GM20000 (cell line): ENCODE measurements at places on chromosomes 12 and 14.

DNA sequence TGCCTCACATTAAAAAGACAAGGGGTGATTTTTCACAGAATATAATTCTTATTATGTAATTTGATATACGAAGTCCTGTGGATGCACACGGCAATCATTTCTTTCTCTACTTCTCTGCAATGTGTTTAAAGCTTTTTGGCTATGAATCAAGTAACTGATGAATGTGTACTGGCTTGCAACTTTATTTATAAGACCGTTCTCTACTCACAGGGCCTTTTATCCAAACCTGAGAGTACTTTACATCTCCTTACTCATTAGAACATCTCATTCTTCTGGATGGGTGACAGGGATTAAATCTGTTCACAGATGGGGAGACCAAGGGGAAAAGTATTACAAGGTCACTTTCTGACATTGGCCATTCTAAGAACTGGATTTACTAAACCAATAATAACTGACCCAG, 215.8 kb upstream of the DIO2 start:
- DNase-seq = no peak

- no peak for DNase-seq
These were observed 5.5 kb upstream of the OAS1 start for GRCh38 chr12:112901271-112901670.

GRCh38 chr14:20811986-20812975, 9.6 kb upstream of the RNASE1 start:
- DNase-seq = no peak

DNA sequence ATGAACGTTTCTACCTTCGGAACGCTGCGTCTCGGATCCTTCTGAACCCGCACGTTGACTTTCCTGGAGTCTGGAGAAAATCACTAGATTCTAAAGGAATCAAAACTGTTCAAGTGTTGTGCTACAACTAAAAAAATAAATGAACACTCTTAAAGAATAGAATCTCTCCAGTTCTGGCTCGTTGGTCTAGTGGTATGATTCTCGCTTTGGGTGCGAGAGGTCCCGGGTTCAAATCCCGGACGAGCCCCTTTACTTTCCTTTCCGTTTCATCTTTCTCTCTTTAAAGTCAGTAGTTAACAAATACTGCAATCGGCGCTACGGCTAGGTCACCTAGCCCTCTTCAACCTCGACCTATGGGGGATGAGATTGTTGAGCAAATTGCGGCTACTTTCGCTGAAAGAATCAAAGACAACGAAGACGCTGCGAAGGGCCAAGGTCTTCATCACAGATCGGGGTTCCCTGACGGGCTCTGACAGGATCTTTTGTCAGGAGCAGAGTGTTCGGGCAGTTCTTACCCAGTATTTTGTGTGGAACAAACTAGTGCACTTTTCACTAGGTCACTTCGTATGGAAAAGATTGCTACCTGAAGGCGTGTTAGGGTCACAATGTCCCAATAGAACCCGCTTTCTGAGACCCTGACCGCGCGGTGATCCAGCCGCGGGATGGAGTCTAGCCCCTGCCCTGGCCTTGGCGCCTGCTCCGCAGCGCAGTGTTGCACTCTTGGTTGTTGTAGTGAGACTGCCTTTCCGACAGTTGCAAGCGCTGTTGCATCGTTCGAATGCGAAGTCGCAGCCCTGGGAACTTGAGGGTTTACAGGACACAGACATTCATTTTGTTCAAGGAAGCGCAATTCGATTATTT, 8.4 kb downstream of the OR6S1 start:
- DNase-seq = peak; percentile 61

DNA sequence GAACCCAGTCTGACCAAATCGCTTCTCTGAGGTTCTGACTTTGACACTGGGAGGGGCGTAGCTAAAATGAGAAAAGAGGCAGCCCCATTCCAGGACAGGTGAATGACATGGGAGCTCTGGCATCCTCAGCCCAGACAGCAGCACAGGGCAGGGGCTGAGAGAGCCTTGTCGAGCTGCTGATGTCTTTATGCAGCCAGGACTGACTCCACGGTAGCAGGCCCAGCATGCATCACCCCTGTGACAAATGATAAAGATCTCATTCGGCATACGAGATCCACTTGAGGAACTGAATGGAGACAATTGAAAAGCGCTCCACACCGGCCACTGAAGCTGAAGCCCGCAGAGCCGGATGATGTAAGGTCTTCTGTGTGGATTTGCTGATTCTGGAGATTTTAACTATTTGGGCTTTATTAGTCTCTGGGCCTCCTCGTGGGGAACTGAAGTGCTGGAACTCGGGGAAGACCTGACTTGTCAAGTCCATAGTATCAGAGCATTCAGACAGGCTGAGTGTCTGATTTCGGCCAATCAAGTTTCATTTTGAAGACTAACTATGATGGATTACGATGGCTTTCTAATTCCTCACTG, 56.9 kb upstream of the MAP1LC3B2 start:
- no peak for DNase-seq

- DNase-seq = no peak
These were observed 5.4 kb downstream of the RAPGEF3 start for GRCh38 chr12:47753021-47754001.

DNA sequence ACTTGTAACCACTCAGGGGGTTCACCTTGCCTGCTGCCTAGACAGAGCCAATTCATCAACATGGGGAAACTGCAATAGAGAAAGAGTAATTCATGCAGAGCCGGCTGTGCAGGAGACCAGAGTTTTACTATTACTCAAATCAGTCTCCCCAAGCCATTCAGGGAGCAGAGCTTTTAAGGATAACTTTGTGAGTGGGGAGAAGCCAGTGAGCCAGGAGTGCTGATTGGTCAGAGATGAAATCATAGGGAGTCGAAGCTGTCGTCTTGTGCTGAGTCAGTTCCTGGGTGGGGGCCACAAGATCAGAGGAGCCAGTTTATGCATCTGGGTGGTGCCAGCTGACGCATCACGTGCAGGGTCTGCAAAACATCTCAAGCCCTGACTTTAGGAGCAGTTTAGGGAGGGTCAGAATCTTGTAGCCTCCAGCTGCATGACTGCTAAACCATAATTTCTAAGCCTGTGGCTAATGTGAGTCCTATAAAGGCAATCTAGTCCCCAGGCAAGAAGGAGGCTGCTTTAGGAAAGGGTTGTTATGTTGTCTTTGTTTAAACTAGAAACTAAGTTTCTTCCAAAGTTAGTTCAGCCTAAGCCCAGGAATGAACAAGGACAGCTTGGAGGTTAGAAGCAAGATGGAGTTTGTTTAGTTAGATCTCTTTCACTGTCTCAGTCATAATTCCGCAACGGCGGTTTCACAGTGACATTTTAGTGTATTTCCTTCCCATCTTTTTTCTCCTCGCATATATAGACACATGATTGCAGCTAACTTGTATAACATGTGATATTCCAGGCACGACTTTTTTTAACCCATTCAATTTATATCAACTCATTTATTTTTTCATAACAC, 68.9 kb upstream of the NCOR2 start:
- no peak for DNase-seq

- DNase-seq = no peak
These were observed 965 bp downstream of the KRT73 start for GRCh38 chr12:52617403-52617785.

GRCh38 chr12:13178568-13179210, 17.8 kb upstream of the EMP1 start:
- no peak for DNase-seq
